ENCODE measurements at places on chromosomes 12 and 14.

GRCh38 chr14:100048786-100049185 is 16.4 kb upstream of the EVL start:
- DNase-seq = no peak

DNA sequence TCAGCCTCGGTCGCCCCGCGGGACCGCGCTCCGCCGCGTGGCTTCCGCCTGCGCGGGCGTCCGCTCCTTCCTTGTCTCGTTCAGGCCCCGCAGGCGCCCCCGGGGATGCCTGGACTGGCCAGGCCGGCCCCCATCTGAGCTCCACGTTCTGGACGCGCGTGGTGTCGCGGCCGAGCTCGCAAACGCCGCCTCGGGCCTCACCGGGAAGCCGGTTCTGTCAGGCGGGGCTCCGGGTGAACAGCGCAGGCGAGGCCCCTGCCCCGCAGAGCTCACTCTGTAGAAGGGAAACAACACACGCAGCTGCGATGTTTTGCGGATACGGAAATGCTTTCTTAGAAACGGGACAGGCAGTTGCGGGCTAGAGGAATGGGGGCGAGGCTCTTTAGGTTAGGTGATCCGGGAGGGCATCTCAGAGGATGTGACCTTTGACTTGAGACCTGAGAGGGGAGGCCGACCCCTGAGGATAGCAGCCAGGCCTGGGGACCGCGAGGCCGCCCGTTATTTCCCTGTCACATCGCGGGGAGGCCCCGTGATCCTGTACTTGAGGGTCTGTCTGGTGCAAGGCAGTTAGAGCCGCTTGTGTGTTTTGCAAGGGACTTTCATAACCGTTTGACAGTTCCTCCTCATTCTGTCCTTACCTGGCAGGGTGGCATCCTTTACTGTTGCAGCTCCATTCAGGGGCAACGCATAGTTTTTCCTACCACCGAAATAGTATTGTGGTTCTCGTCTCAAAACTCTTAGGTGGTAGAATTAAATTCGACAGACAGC is 584 bp downstream of the VRK1 start:
- DNase-seq = no peak

- peak; percentile 57 for DNase-seq
Measured at GRCh38 chr14:85533023-85533860, 3.3 kb downstream of the FLRT2 start.

DNA sequence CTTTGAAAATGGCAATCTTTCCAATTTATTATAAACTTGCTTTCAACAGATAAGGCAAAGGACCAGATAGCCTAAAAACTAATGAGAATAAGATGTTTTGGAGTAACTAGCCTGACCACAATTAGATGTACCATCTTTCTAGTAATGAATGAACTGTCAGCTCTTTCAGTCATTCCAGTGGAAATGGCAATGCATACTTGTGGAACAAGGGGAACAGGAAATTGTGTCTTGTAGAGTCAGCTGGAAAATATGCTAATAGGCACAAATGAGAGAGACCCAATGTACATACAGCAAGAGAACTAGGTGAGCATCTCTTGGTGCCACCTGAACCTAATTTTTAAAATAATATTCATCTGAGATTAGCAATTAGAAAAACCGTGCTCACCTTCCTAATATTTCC is 76.1 kb upstream of the GPHB5 start:
- no peak for DNase-seq

- DNase-seq = no peak
Measured at GRCh38 chr12:87827638-87828264, 201.4 kb downstream of the C12orf50 start.

GRCh38 chr12:40016980-40017379 is 88.9 kb downstream of the SLC2A13 start:
- DNase-seq = no peak

DNA sequence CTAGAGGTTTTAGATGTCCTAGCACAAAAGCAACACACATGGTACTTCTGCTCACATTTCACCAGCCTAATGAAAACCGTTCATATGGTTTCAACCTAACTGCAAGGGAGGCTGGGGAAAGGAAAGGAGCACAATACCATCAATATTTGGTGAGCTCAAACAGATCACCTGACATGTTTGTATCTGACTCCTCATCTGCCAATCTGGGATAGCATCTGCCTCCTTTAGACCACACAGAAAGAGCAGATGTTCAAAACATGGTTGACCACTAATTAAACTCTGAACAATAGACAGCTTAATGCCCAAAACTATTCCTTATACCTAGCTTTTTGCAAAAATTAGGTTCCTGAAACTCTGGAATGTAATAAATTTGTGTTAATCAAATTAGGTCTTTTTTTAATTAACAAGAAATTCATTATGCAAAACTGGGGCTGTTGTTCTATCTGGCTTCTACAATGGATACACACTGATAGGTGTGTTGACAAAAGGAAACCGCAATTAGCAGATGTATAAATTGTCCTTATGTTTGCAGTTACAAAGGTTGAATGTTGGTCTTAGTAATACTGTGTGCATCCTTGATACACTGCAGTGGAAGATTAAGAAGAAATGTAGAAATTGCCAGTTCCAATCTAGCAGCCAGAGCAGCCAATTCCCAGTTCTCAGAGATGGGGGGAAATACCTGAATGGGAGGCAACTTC is 89.3 kb downstream of the DUSP6 start:
- no peak for DNase-seq

GRCh38 chr12:124893792-124894516 is 20.5 kb downstream of the UBC start:
- no peak for DNase-seq

DNA sequence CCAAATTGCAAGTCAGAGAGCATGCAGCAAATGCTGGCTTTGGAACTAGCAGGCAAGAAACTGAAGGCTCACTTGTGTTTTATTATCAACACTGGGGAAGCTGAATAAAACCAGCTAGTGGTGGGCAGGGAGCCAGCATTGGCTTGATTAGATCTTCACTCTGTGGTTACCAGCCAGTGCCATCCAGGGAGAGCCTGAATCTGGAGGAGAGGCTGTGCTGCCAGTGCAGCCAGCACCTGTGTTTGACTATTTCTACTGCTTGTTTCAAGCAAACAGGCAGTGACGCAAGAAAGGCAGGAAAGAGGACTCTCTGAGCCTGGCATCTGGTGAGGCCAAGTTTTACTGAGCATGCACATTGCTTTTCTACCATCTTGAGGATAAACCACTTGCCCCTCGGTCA is 247.0 kb downstream of the PHLDA1 start:
- DNase-seq = no peak

DNA sequence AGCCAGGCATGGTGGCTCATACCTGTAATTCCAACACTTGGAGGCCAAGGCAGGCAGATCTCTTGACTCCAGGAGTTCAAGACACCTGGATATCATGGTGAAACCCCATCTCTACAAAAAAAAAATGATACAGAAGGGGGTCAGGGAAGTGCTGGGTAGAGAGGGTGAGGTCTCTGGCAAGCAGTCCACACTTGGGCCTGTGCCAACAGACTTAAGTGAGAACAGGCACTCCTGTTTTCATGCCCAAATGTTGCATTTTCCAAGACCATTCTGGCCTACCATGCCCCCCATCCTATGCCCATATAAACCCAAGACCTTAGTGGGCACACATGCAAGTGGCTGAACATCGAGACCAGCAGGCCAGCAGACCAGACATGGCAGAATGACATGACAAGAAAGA is 16.0 kb upstream of the CMAS start:
- DNase-seq = no peak

DNA sequence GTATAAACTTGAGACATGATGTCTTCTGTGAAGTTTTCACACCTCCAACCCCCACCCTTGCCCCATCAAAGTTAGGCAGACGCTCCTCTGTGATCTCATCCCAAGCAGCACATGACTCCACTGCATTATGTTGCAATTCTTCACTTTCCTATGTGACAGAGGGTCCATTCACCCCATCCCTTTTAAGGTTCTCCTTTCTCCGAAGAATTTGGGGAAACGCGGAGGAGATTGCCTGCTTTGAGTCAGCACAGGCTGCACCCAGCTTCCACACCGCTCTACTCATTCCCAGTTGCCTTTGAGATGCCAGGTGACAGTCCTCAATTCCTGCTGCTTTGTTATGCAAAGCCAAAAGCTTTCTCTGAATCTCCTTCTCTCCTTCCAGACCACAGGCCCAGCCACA is 61.8 kb downstream of the PHLDA1 start:
- no peak for DNase-seq

DNA sequence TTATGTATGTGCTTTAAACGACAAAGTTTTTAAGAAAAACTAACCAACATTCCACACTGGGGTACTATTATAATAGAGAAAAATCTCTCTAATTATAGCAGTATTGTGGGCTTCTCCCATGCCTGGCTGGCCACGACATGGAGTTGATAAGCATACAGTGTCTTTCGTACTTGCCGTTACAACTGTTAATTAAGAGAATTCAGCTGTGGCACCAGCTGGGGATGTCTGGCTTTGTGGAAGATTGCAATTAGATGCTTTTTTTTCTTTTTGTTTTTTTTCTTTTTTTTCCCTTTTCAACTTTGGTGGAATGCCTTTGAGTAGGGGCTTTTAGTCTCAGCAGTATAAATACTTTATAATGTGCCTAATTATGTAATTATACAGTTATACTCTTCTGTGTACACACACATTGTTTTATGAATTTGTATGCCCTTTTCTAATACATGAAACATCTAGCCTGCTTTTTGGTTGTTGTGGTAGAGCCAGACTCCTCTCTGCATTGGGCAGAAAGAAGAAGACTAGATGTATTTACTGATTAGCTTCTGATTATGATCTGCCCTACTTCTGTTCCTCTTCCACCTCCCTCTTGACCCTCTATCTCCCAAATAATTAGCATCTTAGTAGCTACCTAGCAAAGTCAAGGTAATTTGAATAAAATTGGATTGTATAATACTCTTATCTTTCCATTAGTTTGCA is 76.4 kb downstream of the SUSD6 start:
- DNase-seq = no peak

GRCh38 chr14:56590535-56590960 is 10.9 kb downstream of the TMEM260 start:
- no peak for DNase-seq

DNA sequence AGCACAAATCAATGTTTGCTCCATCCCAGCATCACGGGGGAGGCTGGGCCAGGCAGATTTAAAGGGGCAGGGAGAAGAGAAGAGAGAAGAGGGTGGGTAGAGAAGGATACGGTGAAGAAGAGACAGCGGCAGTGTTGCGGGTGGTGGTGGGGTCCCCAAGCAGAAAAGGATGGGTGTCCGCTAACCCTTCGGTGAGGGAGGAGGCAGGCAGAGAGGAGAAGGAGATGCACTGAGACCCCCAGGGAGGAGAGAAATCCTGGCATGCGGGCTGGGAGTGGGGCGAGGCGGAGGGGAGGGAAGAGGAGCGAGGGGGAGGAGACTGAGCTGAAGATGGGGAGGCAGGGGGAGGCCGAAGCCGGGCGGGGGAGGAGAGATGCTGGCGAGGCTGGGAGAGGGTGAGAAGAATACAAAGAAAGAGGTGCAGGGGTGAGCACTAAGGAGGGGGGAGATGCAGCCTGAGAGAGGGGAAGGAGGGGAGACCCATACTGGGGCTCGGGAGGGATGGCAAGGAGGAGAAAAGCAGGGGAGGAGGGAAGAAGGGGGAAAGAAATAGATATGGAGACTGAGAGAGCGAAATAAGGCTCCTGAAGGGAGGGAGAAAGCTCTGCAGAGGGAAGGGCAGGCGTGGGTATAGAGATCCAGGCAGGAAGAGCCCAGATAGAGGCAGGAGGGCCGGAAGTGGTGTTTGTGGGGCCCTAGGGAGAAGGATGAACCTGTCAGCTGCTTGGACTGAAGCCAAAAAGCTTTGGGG is at the start of gene JPH4:
JPH4 (minus strand) TSS at position 231 of the 751 bp plus-strand sequence. CDS start 1,337 bp downstream, outside the sequence.
- DNase-seq = no peak

- DNase-seq = no peak
Measured at GRCh38 chr12:3207858-3208257, 130.7 kb downstream of the TSPAN9 start.

GRCh38 chr14:24327303-24327702 is 7.6 kb downstream of the ADCY4 start:
- DNase-seq = no peak

DNA sequence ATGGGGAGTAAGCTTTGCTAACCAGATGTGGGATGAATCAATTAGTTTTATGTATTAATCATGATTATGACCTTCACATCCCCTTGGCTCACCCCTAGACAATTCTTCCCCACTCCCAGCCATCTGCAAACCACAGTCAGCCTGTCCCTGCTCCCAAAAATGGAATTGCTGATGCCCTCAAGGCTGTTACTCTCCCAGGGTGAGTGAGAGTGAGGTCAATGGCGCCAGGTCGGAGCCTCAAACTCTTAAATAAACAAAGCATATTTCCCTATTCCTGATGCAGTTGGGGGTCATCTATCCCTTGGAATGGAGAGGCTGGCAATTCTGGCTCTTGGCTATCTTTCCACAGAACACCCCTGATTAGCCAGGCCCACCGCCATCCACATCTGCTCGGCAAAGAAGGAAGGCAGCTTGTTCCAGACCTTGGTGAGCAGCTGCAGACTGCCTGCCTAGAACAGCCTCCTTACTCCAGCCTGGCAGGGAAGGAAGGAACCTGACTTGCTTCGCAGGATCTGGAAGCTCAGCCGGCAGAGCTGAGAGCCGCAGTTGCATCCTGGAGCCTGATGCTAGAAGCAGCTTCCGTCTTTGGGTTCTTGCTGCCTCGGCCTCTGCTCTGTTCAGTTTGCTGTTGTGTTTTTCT is 57.0 kb downstream of the SMUG1 start:
- DNase-seq = no peak

DNA sequence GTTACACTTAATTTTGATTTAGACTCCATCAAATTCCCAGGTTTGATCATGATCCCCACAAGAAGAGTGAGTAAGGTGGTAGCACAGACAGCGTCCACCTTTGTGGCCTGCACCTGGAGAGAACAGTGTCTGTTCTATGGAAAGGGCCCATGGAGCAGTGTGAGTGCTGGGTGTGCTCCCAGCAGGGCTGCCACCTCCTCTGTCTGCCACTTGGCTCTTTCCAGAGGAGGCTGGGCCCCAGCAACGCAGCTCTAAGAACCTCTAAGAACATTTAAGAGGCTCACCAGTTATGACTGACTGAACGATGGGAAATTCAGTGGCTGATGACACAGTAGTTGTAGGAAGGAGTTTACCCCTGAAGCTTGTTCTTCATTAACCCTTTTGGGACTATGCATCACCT is 17.3 kb downstream of the VDR start:
- DNase-seq = no peak

- DNase-seq = no peak
Measured at GRCh38 chr12:103780093-103780440, 61.0 kb downstream of the NT5DC3 start.

GRCh38 chr12:29561664-29562071 is 64.2 kb upstream of the OVCH1 start:
- no peak for DNase-seq

DNA sequence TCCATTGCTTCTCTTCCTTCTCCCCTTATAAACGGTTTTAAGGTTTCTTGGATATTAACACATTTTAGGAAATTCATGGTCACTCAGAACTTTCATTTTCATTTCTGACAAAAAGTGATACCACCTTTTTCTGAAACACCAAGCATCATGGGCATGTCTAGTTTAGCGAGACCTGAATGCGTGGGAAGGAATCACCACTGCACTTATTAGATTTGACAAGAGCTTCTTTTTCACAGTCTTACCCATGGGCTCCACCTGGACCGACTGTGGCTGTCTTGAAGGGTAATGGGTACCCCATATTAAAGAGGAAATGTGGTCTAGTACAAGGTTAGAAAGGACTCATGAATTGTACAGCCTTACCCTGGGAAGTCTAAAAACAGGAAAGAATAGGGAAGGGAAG is 95.4 kb downstream of the KCNK10 start:
- DNase-seq = no peak

Measured in tibial nerve (tissue), 4 donors.